ENCODE measurements at places on chromosomes 2 and 18. TPM values are rescaled to one million over a fixed set of nuclear protein-coding genes. Genes with fewer than 3 reads are reported as not detected.

DNA sequence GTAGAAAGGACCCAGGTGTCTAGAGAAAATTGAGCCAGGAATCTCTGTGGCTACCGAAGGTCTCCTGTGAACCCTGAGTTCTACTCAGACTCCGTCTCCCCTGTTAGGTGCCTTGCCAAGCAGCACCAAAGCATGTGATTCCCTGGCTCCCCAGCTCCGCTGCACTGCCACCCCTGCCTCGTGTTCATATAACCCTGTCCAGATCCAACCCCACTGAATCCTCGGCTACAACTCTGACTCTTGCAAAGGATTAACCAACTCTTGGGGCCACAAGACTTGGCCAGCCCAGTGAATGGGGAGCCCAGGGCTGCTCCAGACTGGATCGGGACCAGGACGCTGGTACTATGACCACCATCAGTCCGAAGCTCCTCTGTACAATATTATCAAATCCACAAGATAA, 37.3 kb upstream of the ACAA2 start:
- peak; percentile 35 for DNase-seq

DNA sequence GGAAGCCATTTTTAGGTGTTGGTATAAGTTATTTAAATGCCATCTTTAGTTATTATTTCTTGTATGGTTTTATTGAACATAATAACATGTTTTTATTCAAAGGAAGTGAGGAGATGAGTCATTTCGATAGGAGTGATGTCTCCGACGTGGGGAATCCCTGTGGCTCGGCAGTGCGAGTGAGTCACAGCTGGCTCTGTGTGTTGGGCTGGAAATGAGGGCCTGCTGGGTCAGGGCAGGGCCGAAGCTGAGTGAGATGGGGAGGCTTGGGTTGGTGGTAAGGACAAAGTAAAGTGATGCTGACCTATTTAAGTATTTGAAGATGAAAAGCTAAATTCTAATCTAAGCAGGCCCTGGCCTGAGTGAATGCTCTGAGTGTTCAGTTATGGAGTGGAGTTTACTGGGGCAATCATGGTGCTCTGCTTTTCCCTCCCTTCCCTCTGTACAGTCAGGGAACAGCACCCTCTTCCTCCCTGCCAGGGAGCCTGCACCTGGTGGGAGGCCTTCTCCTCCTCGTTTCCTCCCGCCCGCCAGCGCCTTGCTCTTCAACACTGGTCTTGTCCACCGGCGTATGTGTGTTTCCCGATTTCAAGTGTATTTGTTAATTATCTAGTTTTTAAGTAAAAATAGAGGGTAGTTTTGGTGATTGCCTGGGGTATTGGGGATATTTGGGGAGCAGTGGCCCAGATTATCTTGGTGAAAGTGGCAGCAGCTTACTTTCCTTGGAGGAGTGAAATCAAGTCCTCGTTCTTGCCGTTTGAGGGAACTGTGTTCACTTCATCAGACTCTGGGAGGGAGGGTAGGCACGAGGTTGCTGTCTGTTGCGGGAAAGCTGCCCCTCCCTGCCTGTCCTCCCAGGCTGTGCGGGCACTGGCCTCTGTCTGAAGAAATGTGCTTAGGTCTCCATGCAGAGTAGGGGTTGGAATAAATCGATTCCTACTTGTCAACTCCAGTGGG, 157.0 kb downstream of the LDLRAD4 start:
- DNase-seq, result peak; percentile 66

- DNase-seq, result peak; percentile 45
Measured at GRCh38 chr2:161676902-161677496, 52.8 kb downstream of the SLC4A10 start.

DNA sequence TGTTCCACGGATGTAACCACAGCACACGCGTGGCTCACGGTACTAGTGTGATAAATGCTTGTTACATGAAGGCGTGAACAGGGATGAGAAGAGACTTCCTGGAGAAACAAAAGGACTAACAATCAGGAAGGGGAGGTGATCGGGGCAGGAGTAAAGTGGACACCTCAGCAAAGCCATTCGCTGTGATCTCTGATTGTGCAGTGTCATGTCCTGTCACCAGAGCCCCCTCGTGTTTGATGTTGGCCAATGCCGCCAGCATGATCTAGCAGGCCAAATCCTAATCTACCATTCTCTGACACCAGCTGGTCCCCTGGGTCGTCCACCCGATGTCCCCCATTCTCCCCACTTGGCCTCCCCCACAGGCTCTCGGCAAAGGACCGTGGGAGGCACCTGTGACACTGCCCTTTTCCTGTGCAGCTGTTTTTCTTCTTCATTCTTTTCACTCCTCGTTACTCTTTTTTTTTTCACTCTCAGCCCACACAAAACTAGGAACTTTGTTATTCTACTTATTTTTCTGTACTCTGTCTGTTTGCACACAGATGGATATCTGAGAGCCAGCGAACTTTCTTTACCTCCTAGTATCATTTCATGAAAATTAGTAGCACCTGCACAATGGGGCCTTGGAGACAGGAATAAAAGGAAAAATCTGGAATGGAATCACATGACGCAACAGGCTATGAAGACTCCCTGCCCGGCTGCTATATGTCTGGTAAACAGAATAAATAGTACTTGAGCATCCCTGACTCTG, 146.8 kb downstream of the TGIF1 start:
- DNase-seq, result peak; percentile 74

DNA sequence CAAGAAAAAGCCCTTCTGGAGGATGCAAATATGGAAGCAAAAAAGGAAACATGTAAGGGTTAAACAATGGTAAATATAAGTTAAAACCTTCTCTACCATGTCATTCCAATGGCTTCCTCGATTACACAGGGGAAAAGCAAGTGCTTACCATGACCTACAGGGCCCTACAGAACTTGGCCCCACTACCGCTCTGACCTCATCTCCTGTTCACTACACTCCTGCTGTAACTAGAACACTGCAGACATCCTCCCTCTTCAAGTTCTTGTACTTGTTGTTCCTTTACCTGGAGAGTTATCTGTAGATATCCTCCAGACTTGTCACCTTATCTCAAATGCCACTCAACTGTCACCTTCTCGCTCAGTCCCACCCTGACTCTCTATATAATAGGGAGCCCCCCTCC, 194.6 kb downstream of the L3MBTL4 start:
- no peak for DNase-seq

DNA sequence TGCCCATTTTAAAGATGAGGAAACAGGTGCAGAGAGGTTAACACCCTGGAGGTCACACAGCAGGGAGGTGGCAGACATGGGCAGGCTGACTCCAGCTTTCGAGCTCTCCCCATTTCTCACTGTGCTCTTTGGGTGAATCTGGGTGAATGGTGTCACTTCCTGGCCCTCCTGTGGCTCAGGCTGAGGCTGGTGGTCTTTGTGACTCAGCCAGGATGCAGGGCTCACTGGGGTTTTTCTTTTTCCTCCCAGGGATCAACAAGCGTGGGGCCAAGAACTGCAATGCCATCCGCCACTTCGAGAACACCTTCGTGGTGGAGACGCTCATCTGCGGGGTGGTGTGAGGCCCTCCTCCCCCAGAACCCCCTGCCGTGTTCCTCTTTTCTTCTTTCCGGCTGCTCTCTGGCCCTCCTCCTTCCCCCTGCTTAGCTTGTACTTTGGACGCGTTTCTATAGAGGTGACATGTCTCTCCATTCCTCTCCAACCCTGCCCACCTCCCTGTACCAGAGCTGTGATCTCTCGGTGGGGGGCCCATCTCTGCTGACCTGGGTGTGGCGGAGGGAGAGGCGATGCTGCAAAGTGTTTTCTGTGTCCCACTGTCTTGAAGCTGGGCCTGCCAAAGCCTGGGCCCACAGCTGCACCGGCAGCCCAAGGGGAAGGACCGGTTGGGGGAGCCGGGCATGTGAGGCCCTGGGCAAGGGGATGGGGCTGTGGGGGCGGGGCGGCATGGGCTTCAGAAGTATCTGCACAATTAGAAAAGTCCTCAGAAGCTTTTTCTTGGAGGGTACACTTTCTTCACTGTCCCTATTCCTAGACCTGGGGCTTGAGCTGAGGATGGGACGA, 13.2 kb downstream of the ITM2C start:
- DNase-seq, result peak; percentile 37

GRCh38 chr2:20456116-20456571, 9.3 kb downstream of the RHOB start:
- peak; percentile 23 for DNase-seq

DNA sequence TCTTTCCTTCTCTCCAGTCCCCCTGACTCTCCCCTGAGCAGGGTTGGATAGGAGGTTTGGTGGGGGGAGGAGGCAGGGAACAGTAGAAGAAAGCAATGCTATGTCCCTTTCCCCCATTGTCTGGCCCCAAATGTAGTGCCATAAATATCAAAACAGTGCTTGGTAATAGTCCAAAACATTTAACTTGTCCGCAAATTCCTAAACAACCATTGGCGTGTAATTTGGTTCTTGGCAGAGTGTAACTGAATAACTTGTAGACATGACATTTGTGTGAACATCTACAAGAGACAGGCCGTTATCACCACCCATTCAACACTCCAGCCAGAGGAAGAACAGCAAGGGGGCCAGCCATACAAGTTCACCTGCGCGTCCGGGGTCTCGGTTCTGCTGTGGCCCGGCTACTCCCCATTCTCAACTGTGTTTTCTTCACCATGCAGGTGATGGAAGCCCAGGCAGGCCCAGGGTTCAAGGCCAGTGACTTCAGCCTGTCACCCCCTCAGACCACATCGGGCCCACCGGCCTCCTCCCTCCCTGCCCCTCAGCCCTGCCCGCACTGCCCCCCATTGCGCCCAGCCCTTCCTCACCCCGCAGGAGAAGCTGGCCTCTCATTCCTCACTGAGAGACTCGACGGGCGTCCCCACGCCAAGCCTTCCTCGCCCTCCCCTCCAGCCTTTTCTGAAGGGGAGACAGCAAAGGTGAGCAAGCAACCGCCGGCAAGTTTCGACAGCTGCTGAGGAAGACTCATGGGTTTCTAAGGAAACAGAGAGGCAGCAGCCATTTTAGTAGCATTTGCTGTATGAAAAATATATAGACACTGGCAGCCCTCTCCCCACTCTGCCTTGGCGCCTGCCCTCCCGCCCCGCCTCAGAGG, 699 bp upstream of the RAPGEF4 start:
- DNase-seq, result peak; percentile 60

GRCh38 chr18:44245019-44245418, 435.7 kb upstream of the SETBP1 start:
- no peak for DNase-seq

DNA sequence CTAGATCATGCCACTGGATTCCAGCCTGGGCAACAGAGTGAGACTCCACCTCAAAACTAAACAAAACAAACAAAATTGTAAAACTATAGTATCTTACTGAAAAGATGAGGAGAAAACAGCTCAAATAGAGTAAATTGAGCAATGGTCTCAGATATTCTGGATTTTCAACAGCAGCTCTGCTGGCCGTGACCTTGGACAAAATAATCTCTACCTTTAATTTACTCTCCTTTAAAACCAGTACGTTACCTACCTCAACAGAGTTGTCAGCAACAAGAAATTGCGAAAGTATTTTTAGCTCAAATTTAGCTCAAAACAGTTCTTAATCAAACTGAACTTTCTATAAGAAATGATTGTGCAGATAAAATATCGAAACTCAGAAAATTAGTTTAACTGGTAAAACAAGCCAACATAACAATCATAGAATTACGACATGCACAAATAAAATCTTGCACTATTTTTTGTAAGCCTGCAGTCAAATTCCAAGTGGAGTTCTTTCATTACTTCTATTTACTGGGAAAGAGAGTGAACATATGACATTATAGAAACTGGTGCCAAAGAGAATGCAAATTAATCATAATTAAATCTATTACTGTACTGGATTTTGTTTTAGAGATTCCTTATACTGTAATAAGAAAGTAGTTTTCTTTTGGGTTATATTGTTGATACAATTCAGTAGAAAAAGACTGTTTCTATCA, 40.8 kb downstream of the TRIP12 start:
- DNase-seq, result no peak

DNA sequence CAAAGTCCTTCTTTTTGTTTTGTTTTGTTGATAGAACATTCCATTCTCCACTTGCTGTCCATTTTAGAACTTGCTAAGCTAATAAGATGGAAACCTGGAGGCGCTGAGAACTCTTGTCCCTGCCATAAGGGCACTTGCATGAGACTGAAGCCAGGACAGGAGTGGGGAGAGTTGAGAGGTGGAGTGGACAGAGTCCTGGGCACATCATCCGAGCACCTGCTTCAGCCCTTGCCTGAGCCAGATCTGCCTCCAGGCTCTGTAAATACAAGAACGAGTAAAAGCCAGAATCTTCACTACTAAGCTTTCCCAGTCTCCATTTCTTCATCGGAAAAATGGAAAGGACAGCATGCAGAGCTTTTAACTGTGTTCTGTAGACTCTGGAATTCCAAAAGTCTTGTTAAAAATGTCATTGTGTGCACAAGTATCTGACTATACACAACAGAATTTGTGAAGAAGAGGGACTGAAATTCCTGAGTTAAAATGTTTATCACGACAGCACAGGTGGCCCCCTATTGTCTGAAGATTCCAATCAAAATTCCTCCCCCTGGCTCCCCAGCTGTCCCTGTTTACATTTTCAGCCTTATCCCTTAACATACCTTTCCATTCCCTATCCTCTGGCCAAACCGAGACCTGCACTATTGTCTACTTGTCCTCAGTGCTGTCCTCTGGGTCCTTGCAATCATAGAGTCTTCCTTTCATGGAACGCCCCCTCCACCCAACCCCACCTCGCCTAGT, 498.2 kb upstream of the TNP1 start:
- DNase-seq, result no peak

GRCh38 chr2:189561371-189562038, 19.1 kb downstream of the SLC40A1 start:
- no peak for DNase-seq

GRCh38 chr2:204072443-204073324, 136.1 kb downstream of the ICOS start:
- DNase-seq, result peak; percentile 90

- no peak for DNase-seq
Measured at GRCh38 chr2:171069286-171069956, 91.3 kb downstream of the TLK1 start.

GRCh38 chr18:2896990-2897389, 50.2 kb downstream of the EMILIN2 start:
- DNase-seq, result no peak

The GATA6 gene
- total RNA-seq, result 158 TPM

The DSG4 gene
- total RNA-seq, result not detected

The RFX8 gene
- total RNA-seq, result not detected

The IL36B gene
- not detected for total RNA-seq

The BCL11A gene
- total RNA-seq, result 17.6 TPM

The POTEI gene
- 2.0 TPM for total RNA-seq

Data from endodermal cell (in vitro differentiated cells).